Left cardiac atrium (tissue), 4 donors: ENCODE measurements at places on chromosomes 11 and 22. TPM values are rescaled to one million over a fixed set of nuclear protein-coding genes. Genes with fewer than 3 reads are reported as not detected.

Gene VPS26B
- total RNA-seq, result 25.7 TPM

Gene SPI1
- 31.4 TPM for total RNA-seq

- DNase-seq, result no peak
Observed at GRCh38 chr11:117501237-117501898, 173.7 kb downstream of the CEP164 start.

- no peak for DNase-seq
Observed at GRCh38 chr11:62459080-62459479, 40.2 kb downstream of the SCGB1A1 start.

Gene ANKK1
- 0.10 TPM for total RNA-seq

Gene FAM180B
- 0.41 TPM for total RNA-seq

GRCh38 chr22:45532235-45532631, 29.6 kb downstream of the FBLN1 start:
- DNase-seq, result no peak

DNA sequence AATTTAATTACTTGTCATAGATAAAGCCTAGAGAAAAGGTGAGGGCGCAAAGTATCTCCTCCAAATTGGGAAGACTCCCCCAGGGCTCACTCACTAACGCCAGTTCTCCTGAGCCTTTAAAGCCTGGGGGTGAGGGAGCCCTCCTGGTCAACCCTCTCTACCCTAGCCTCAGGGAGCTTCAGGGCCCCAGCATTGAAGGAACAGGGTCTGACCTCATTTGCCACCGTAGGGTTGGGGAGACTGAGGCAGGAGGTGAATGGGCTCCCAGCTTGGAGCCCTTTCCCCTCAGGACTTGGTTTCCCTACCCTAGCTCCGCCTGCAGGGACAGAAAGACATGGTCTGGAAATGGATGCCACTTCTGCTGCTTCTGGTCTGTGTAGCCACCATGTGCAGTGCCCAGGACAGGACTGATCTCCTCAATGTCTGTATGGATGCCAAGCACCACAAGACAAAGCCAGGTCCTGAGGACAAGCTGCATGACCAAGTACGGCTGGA, 1.7 kb downstream of the FOLR2 start:
- DNase-seq, result no peak

DNA sequence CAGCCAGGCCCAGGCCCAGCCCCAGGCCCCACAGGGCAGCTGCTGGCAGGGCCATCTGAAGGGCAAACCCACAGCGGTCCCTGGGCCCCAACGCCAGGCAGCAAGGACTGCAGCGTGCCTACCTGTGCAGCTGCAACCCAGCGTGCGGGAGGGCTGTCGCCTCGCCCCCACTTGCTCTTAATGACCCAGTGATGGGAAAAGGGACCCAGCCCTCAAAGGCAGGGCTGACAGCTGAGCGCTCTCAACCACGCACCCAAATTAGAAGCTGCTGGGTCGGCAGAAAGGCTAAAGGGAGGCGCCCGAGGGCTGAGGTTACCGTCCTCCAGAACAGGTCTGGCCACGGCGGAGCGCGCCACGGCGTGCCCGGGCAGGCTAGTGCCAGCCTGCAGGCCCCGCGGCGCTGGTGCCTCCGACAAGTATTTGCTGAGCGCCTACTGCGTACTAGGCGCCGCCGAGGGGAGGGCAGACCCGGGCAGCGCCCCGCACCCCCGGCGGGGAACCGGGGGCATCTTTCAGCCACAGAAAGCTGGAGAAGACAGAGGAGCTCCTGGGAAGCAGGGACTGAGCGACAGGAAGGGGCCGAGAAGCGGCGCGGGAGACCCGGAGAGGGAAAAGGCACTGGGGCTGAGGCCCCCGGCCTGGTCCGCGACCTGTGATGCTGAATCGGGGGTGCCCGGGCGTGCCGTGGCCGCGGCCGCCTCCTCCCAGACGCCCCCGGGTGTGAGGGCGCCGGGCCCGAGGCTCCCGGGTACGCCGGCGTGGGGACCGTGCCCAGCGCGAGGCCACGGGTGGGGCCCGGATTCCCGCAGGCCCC, 773 bp downstream of the HRAS start:
- peak; percentile 36 for DNase-seq

- DNase-seq, result no peak
Observed at GRCh38 chr11:127994736-127995135, 592.6 kb downstream of the ETS1 start.
